NCI-H1105 (cell line): ENCODE measurements at places on chromosomes 1 and 21.

GRCh38 chr1:41364442-41365319 is 3.4 kb downstream of the FOXO6 start:
- DNase-seq = peak; percentile 8

GRCh38 chr1:101238681-101239094 is 1.9 kb downstream of the S1PR1 start:
- DNase-seq = peak; percentile 71

DNA sequence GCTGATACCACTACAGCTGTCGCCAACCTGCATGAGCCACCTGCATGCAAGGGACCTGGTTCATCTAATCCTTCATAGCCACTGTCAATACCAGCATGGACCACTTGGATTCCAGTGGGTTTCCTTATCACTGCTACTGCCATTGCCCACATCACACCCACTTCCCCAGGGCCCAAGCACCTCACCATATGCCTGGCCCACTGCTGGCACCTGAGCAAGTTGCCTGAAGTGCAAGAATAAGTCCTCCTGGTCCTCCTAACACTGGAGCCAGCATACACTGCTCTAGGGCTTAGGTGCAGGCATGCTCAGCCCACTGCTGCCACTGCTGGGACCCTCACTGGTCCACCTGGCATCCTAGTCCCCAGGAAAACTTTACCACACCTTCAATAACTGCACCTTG is 1136.8 kb upstream of the ADGRL4 start:
- DNase-seq = no peak

GRCh38 chr1:220235462-220235861 is 36.8 kb downstream of the RAB3GAP2 start:
- peak; percentile 31 for DNase-seq
